RWPE1 (cell line): ENCODE measurements at places on chromosomes 2 and 18.

GRCh38 chr18:32318581-32318980 is 128.7 kb downstream of the MEP1B start:
- no peak for DNase-seq

DNA sequence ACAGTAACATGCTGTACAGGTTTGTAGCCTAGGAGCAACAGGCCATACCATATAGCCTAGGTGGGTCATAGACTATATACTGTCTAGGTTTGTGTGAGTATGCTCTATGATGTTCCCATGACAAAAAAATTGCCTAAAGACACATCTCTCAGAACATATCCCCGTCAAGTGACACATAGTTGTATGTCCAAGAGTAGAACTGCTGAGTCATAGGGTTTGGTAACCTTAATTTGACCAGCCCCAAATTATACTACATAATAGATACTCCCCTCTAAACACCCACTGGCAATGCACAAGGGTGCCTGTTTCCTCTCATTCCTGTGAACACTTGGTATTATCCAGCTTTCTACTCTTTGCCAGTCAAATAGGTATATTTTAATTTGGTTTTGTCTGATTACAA is 161.6 kb downstream of the LCLAT1 start:
- DNase-seq: no peak

GRCh38 chr2:12217175-12217574 is 470.7 kb downstream of the LPIN1 start:
- DNase-seq: no peak

- DNase-seq: peak; percentile 13
These were observed 114.9 kb downstream of the GALNT13 start for GRCh38 chr2:153986488-153987229.

DNA sequence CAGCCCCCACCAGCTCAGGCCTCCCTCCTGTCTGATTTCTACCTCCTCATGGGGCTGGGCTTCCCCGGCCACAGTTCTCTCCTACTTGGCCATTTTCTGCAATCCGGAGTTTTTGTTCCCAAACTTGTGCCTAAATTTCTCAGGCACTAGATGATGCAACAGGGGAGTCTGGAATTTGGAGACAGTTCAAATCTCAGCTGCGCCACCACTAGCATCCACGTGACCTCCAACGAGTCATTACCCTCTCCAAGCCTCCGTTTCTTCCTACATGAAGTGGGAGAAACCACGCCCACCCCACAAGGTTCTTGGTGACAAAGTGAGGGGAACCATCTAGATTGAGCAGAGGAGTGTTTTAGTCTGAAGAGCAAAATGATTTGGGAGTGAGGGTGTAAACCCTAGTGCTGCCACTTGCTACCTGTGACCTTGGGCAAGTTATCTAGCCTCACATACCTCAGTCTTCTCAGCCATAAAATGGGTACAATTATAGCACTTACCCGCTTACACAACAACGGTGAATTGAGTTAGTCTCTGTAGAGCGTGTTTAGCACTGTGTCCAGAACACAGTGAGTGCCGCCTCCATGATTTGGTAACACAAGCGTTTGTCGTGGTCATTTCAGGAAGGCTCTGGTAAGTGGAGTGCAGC is 61.4 kb upstream of the ASAP2 start:
- DNase-seq: no peak

DNA sequence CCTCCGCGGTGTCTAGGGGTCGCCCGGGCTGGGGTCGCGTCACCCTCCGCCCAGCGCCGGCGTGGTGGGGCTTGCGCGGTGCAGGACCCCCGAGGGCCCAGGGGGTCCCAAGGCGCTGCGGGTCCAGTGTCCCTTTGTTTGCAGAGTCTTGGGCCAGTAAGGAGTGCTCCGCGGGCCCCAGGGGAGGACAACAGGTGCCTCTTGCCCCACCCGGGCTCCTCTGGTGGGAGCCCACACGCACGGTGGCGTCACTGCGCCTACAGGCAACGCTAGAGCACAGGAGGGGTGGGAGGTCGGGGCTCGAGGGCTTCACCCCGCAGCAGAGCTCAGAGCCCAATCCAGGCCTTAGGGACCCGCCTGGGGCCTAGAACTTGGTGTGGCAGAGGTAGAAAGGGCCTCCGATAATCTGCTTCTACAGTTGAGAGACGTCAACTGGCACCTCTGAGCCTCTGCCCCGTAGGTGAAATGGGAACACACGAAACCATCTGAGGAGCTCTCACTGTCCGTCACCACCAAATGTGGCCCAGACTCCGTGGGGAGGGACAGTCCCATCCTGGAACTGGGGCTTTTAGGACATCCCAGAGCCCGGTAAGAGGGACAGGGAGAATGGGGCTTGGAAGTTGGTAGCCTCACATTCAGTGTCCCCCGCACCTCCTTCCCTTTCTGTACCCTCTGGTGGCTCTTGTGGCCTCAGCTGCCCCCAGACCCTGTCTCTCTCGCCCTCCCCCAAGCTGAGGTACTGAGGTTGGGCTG is 1.4 kb downstream of the ARID5A start:
- no peak for DNase-seq

- no peak for DNase-seq
These were observed 98.1 kb upstream of the GALNT5 start for GRCh38 chr2:157159221-157159934.

GRCh38 chr2:28135324-28135723 is 244.8 kb downstream of the BABAM2 start:
- DNase-seq: no peak

- peak; percentile 29 for DNase-seq
These were observed at the start of gene ITGA4 for GRCh38 chr2:181457121-181457740. ITGA4 (plus strand) TSS chr2:181457386; CDS start chr2:181457655, 269 bp downstream.

- DNase-seq: no peak
These were observed 47.0 kb upstream of the MAP3K20 start for GRCh38 chr2:173028671-173029070.

- peak; percentile 48 for DNase-seq
These were observed 35.4 kb upstream of the REEP1 start for GRCh38 chr2:86372641-86373502.

DNA sequence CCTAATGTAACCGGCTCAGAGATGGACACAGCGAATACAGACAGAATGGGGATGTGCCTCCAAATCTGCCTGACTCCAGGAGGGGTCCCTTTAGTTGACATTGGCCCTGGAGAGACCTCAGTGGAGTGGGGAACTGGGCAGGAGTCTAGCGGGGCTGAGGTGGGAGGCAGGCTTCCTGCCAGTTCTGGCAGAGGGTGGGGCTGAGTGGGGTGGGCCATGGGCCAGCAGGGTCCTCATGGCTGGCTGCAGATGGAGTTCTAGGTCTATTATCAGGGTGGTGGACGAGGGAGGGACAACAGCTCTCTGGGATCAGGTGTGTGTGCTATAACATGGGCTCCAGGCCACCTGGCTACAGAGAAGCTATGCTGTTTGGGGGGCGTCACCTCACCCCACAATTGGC is 21.1 kb downstream of the PROC start:
- no peak for DNase-seq

DNA sequence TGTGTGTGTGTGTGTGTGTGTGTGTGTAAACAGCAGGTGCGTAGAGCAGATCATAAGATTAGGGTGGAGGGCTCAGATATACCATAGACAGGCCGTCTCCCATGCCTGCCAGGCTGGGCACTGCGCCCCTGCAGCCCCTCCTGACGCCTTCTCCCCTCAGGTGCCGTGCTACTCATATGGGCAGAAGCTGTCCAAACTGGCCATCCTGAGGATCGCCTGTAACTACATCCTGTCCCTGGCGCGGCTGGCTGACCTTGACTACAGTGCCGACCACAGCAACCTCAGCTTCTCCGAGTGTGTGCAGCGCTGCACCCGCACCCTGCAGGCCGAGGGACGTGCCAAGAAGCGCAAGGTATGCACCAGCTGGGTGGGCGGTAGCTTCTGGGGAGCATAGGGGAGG is 10.0 kb downstream of the ATOH8 start:
- no peak for DNase-seq

DNA sequence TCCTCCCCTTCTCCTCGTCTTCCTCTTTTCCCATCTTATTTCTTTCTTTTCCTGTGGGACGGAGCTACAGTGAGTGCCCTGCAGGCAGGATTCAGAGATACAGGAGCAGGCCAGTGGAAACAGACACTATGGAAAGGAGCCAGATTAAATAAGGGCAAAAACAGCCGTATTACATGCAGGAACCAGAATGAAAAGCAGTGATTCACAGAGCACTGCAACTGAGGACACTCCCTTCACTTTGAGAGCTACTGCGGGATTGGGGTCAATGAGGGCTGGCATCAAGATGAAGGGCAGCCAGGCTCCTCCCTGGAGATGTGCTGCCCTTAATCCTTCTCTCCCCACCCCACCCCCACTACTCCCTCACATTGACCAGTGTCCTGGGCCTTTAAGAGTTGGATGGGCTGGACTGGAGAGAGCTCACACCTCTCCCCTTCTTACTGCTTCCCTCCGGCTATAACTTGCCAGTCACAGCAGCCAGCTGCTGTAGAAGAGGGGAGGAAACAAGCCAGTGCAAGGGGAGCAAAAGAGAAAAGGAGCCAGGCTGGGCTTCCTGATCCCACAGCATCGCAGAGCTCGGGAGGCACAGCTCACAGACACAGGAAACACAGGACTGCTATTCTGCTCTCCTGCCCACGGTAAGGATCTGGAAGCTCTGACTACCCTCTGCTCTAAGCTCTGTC is at the start of gene PLCD4:
Gene PLCD4, plus strand, starts transcription at position 464 of the 680 bp plus-strand sequence. CDS start 7,841 bp downstream, outside the sequence.
- peak; percentile 82 for DNase-seq

GRCh38 chr2:175446201-175446600 is 264.7 kb upstream of the ATP5MC3 start:
- DNase-seq: no peak

DNA sequence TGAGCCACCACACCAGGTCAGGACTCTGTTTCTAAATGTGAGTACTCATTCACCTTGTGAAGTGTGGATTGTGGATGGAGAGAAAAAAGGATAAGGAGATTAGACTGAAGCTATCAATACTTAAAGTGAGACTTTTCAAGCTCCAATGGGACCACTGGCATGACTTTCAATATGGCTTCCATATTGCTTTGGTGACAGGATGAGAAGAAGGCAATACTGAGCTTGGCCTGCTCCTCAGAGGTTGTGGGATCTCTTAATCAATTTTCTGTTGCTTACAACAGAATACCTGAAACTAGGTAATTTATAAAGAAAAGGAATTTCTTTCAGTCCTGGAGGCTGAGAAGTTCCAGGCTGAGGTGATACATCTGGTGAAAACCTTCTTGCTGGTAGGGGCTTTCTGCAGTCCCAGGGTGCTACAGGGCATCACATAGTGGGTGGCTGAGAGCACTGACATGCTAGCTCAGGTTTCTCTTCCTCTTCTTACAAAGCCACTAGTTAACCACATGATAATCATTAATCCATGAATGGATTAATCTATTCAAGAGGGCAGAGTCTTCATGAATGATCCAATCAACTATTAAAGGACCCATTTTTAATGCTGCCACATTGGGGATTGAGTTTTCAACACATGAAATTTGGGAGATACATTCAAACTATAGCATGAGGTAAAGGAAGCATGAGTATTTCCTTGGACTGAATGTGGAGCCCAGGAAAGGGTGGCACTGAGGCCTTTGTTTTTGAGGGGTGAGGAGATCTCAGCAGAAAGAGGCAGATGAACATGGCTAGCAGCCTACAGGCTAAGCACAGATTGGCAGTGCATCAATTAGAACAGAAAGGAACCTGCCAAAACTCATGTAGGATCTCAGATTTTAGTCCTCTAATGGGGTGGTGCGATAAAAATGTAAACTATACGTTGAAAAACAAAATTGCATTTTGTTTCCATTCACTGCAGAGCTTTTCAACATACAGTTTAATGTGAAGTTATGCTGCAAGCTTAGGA is 274.5 kb downstream of the PIK3C3 start:
- DNase-seq: no peak

- no peak for DNase-seq
These were observed 13.2 kb upstream of the DCDC2C start for GRCh38 chr2:3689998-3690748.

DNA sequence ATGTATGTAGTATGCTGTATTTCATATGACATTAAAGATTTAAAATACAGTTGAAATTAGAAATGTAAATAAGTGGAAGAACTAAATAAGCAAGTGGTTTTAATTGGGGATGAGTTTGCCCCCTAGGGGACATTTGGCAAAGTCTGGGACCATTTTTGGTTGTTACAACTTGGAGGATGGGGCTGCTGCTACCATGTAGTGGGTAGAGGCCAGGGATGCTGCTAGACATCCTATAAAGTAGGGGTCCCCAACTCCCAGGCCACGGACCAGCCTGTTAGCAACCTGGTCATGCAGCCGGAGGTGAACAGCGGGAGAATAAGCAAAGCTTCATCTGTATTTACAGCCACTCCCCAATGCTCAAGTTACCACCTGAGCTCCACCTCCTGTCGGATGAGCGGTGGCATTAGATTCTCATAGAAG is 27.9 kb upstream of the ASNSD1 start:
- DNase-seq: no peak

DNA sequence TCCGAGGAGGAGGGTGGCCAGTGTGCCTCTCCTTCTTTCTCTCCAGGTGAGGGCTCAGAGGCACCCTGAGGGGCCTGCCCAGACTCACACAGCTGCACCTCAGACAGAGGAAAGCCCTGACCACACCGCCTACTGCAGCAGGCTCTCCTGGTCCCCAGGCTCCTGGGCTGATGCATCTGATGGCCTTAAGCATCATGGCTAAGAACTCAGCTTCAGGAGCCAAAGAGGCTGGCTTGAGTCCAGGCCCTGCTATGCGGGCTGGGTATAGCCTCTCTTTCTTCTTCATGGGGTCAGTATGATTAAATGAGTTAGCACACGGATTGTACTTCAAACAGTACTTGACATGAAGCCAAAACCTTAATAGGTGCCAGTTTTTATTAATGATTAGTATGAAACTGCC is 89.6 kb downstream of the TGFA start:
- DNase-seq: no peak

GRCh38 chr2:119154076-119154475 is 4.5 kb downstream of the C1QL2 start:
- no peak for DNase-seq

GRCh38 chr2:183227176-183227575 is 102.9 kb downstream of the NUP35 start:
- DNase-seq: no peak

- DNase-seq: no peak
These were observed 150.3 kb downstream of the UBE2E3 start for GRCh38 chr2:181130686-181131085.

DNA sequence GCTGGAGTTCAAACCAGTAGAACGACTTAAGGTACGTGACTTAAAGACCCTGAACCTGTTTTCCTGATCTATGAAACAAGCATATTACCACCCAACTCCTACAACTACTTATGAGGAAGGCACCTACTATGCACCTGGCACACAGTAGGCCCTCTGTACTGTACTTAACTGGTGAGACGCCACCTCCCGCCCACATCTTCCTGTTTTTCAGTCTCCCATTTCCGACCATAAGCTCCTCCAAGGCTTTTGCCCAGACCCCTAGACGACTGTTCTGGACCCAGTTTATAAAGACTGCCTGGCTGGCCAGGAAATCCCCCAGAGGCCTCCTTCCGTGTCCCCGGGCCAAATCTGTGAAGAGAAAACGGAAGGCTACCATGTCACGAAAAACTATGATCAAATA is 1.5 kb downstream of the GALNT14 start:
- DNase-seq: no peak
